ENCODE measurements at places on chromosomes 3 and 15. TPM values are rescaled to one million over a fixed set of nuclear protein-coding genes. Genes with fewer than 3 reads are reported as not detected.
A peak's percentile ranks its signal among the peaks of the same experiment; 100 is the strongest.

DNA sequence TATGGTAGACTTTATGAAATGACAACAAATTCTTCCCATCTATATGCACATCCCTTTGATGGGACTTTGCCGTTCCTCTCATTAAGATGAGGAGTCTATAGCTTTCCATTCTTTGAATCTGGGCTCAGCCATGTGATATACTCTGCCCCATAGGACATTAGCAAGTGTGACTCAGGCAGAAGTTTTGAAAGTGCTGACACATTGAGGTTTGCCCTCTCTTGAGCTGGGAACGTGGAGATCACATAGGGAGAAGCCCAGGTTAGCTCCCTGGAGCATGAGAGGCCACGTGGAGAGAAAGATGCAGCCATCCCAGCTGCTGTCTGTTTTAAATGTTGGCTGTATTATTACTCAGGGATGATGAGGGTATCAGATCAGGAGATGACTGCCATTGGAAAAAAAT is 67.7 kb upstream of the OXTR start:
- DNase-seq: no peak

DNA sequence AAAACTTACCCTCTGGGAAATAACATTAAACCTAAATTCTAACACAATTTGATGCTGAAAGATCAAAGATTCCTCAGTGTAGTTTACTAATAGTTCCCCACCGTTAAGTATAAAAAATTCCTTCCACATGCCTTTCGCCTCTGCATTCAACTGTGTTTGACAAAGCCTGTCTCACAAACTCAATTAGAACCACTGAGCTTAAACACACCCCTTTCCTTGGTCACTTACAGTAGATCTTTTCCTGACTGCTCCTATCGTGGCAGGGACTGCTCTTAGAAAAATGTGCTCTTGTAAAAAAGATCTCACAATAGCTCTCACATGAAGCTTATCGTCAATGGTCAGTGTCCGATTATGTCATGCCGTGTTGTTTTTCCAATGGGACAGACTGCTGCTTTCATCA is 8.9 kb upstream of the KBTBD8 start:
- DNase-seq: no peak

DNA sequence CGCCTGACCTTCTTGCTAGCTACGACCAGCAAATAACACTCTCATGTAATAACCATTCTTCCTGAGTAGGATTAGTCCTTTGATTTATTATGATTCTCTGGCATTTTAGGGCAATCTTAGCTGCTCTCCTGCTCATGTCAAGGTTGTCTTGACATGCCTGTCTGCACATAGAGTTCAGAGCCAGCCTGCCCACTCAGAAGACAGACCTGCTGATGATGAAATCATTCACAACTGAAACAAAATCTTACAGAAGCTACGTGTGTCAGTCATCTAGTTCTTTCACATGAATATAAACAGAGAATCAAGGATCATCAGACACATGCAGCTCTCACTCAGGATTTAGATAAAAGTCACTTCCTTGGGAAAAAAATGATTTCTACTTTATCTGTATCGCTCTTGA is 173.6 kb upstream of the LYSMD4 start:
- DNase-seq: no peak

DNA sequence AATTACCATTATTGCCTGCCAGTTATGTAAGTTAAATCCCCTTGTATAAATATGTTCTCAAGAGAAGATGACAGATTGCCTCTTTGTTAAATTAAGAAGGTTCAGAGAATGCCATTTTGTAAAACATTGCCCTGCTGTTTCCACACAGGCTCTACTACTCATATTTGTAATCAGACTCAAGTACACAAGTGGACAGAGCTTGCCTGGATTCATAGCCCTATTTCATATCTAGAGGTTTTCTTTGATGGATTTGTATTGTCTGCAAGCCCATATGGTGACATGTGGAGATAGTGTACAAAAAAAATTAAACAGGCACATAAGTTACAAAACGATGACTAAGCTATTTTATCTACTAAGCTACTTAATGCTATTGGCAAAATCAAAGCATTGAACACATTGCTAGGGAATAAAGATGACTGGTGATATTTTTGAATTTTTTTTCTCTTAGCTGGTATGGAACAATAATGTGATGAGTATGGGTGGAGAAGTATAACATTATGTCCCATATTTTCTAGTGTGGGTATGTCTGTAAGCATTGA is 1286.6 kb upstream of the ALCAM start:
- no peak for DNase-seq

- peak; percentile 64 for DNase-seq
Observed at GRCh38 chr15:89356634-89357298, 22.1 kb upstream of the POLG start.

GRCh38 chr3:178393146-178393545 is 143.1 kb upstream of the KCNMB2 start:
- DNase-seq: no peak

DNA sequence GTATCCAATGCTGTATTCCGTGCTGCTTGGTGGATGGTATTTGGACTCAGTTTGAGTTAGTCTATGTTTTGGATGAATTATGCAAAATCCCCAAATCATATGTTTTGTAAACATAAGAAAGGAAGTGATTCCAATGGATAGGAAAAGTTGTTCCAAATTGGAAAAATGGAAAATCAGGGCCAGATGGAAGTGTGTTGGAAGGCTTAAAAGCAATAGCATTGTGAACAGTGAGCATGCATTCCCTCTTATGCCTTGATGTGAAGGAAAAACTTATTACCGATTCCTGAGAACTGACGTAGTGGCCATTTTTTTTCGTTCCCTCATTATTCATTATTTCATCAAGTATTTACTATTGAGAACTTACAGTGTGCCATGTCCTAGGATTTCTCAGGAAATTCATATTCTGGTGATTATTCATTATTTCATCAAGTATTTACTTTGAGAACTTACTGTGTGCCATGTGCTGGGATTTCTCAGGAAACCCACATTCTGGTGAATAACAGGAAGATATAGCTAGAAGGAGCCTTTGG is 144.1 kb upstream of the TPRG1 start:
- DNase-seq: no peak

- no peak for DNase-seq
Observed at GRCh38 chr3:53079147-53079546, 33.3 kb upstream of the SFMBT1 start.

Gene HIGD2B
- total RNA-seq: under 0.01 TPM

Gene ST8SIA2
- total RNA-seq: 56.3 TPM

Measured in frontal cortex (tissue), 4 donors.